Esophagus mucosa (tissue), 1 donor: ENCODE measurements at places on chromosomes 6 and 20.

DNA sequence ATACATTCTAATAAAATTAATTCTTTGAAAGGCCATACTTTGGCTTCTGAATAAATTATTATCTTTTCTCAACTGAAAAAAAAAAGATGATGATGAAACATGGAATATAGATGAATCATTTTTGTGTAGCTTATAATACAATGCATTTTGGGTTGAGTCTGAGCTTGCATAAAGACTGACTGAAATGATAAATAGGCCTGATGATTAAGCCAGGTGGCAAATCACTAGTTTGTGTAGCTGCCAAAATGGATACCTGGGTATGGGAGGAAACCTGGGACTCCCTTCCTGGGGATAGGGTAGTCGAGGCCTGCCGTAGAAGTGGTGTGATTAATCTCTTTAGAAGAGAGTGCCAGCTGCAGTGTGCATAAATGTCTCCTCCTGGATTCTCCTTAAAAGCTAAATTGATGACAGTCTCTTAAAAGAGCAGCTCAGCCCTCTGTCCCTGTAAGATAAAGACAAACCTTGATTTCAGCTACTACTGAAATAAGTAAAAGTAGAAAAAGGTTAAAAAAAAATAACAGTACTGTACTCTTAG is 275.1 kb downstream of the GRIK2 start:
- ATAC-seq = peak; percentile 95

- ATAC-seq = no peak
Measured at GRCh38 chr6:110778333-110778732, 36.9 kb downstream of the CDK19 start.

- no peak for ATAC-seq
Measured at GRCh38 chr20:51691703-51692102, 76.5 kb downstream of the ATP9A start.

GRCh38 chr6:9131616-9132015 is 696.3 kb upstream of the SLC35B3 start:
- ATAC-seq = peak; percentile 48

GRCh38 chr6:149335924-149336608 is 18.6 kb downstream of the TAB2 start:
- peak; percentile 96 for ATAC-seq

- ATAC-seq = no peak
Measured at GRCh38 chr6:8904754-8905153, 469.4 kb upstream of the SLC35B3 start.

DNA sequence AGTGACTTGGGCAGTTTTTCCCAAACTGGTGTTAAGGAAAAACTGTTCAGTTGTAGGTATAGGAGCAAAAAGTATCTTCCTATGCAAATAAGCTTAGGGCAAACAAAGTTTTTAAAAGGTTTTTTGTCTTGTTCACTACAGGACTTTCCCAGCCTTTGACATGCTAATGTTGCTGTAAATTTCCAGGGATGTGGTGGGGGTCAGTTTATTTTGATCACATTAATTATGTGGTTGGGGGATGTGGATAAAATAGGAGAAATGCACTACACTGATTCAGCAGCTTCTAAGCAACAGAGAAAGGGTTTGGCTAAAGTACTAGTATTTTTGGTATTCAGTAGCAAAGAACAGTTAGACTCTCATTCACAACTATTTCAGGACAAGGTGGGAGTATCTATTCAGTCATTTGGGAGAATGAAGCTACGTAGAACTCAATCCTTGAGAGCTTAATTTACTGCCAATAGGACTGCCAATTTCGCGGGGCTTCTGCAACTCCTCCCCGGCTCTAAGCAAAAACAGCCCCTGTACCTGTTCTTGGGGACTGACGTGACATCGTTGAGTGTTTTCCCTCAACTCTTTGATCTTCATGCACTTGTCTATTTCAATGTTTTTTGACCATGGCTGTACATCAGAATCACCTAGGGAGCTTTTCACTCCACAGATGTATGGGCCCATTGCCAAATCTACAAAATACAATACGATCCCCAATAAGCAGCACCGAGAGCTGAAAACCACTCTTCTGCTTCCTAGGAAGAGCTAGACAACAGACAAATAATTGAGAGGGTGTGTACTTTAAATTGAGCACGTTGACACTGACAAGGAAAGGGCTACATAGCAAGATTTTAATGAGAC is 94.8 kb upstream of the NHSL1 start:
- no peak for ATAC-seq

DNA sequence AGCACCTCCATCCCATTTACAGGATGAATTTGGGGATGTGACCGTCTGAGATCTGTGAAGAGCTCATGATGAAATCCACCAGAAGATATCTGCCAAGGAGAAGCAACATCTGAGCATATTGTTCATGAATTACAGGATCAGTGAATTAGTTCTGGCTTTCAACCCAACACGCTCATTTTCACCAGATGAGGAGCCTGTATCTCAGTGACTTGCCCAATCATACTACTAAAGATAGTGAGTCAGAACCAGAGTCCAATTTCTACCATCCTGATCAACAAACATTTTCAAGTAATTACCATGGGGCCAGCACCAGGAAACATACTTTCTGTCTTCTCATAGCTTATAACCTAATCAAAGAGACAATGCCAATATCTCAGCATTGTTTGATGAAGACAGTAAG is 116.6 kb downstream of the ZDHHC14 start:
- no peak for ATAC-seq

- ATAC-seq = no peak
Measured at GRCh38 chr20:4369119-4369797, 352.5 kb upstream of the PRND start.

DNA sequence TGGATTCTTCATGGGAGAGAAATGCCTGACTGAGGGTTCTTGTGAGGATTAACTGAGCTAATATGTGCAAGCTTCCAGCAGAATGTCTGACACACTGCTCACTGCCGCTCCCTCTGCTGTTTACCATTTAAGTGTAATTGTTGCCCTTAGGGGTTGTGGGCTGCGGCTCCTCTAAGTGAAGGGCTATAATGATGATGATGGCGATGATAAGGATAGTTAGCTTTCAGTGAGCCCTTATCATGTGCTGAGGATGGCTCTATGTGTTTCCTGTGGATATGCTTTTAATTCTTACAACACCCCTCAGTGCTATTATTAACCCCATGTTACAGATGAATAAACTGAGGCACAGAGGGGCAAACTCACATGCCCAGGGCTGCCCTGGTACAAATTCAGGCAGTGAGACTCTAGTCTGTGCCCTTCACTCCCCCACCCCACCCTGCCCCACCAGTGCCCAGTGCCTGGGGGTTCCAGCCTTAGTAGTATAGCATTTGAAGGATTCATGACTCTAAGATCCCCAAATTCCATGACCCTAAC is 33.4 kb downstream of the TGM2 start:
- ATAC-seq = no peak

GRCh38 chr6:144234399-144234798 is 50.7 kb upstream of the UTRN start:
- no peak for ATAC-seq

GRCh38 chr6:43120101-43120763 is 44.1 kb downstream of the PTK7 start:
- no peak for ATAC-seq

DNA sequence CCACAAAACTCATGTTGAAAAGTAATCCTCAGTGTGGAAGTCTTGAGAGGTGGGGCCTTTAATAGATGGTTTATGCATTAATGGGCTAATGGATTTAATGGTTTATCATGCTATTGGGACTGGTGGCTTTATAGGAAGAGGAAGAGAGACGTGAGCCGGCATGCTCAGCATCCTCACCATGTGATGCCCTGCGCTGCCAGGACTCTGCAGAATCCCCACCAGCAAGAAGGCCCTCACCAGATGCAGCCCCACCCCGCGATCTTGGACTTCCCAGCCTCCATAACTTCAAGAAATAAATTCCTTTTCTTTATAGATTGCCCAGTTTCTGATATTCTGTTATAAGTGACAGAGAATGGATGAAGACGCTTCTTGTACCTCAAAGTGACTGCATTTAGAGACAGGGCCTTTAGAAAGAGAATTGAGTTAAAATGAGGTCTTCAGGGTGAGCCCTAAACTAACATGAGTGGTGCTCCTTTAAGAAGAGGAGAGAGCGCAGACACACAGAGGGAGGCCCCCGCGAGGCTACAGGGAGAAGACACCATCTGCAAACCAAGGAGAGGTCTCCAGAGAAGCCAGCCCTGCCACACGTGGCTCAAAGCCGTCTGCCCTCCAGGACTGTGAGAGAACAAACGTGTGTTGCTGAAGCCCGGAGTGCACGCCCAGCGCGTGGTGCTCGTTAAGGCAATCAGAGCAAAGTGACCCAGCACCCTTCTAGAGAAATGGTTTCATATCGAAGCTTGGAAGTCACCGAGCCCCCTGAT is 56.9 kb downstream of the IRF4 start:
- no peak for ATAC-seq

DNA sequence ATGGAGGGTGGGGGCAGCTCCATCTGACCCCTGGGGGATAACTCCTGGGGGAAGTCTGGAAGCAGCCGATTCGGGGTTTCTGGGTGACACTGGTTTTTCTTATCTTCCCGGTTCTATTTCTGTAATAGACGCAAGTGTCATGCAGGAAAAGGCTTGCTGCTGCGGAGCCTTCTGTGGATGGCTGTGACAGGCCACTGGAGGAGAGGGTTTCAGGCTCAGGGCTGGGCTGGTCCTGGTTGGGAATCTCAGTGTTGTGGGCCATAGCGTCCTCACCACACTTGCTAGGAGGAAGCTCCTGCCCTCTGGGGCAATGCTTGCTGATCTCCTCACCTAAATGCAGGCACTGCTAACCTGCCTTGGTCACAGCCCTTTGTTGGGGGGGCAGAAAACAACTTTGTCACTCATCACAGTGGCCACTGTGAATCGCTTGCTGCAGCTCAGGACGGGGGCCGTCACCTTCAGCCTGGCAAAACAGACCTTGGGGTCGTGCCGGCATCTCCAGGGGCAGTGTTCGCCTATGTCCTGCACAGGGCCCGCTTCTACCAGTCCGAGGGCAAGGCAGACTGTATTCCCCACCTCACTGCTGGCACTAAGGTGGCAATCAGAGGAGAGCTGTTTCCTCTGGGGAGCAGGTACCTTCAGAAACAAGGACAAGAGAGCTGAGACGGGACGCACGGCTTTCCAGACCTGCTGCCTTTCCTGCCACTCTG is 4.4 kb upstream of the TUBB1 start:
- no peak for ATAC-seq

GRCh38 chr20:14672066-14672465 is 334.7 kb upstream of the FLRT3 start:
- no peak for ATAC-seq

DNA sequence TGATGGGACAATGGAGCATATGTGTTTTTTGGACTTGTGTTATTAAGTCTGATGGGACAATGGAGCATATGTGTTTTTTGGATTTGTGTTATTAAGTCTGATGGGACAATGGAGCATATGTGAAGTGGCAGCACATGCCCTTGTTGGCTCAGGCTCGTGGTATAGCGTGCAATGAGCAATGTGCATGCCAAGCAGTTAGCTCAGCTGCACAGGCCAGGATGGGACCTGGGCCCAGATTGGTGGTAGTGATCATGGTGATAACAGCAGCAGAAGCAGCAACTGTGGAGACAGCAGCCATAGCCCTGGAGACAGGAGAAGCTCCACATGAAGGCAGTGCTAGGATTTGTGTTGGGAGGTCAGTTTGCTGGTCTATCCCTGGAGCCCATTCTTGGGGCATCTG is 61.1 kb downstream of the IL20RA start:
- ATAC-seq = no peak
